ENCODE measurements at places on chromosomes 13 and 19.
A peak's percentile ranks its signal among the peaks of the same experiment; 100 is the strongest.

GRCh38 chr13:77143431-77143830, 116.5 kb upstream of the FBXL3 start:
- DNase-seq, result no peak

GRCh38 chr13:34738254-34738992, 203.6 kb upstream of the NBEA start:
- no peak for DNase-seq

- peak; percentile 77 for DNase-seq
Measured at GRCh38 chr19:43651758-43652545, 12.3 kb upstream of the CADM4 start.

DNA sequence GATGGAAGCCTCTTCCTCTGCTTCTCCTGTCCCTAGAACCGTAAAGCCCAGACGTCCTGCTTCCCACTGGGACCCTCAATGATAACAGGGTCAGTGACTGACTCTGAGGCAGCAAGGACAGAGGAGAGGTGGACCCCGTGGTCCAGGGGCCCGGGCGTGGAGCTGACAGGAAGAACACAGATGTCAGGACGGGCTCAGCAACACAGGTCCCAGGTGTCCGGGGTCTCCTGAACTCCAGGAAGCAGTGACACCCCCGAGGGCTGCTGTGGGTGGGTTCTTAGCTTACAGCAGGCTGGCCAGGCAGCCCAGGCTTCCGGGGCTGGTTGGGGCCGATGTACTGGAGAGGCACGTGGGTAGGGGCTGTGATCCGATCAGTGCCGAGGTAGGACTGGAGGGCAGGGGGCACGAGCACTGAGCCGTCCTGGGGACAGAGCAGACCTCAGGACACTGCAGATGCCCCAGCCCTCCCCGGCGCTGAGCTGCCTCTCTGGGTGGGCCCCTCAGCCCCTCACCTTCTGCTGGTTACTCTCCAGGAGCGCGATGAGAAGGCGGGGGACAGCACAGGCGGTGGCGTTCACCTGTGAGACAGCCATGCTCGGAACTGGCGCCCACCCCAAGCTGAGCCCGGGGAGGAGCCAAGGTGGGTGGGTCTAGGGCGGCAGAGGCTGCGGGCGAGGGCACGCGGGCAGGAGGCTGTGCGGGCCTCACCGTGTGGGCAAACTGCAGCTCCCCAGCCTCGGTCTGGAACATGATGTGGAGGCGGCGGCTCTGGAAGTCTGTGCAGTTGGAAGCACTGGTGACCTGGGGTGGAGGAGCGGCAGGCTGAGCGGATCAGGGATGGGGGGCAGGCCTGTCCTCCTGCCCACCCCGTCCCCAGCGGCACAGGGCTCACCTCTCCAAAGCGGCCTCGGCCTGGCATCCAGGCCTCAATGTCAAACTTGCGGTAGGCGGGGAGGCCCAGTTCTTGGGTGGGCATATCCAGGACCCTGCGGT, 3.6 kb upstream of the CCER2 start:
- DNase-seq, result no peak

- DNase-seq, result no peak
Measured at GRCh38 chr19:2582984-2583956, 107.3 kb downstream of the GADD45B start.

GRCh38 chr19:4233282-4233853, 4.0 kb downstream of the EBI3 start:
- DNase-seq, result no peak

DNA sequence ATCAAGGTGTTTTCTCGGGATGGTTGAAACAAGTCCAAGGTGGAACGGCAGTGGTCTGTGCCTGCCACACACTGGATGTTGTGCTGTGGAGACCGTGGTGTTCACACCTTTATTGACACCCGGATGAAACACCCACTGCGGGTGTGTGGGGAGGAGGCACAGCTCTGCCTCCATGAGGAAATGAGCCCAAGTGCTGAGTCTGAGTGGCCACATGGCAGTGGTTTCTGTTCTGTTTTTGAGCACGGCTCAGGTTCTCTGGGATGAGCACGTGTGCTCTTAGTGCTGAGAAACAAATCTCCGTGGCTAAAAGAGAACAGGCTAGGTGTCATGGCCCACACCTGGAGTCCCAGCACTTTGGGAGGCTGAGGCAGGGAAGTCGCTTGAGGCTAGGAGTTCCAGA, 29.5 kb downstream of the UPF1 start:
- no peak for DNase-seq

DNA sequence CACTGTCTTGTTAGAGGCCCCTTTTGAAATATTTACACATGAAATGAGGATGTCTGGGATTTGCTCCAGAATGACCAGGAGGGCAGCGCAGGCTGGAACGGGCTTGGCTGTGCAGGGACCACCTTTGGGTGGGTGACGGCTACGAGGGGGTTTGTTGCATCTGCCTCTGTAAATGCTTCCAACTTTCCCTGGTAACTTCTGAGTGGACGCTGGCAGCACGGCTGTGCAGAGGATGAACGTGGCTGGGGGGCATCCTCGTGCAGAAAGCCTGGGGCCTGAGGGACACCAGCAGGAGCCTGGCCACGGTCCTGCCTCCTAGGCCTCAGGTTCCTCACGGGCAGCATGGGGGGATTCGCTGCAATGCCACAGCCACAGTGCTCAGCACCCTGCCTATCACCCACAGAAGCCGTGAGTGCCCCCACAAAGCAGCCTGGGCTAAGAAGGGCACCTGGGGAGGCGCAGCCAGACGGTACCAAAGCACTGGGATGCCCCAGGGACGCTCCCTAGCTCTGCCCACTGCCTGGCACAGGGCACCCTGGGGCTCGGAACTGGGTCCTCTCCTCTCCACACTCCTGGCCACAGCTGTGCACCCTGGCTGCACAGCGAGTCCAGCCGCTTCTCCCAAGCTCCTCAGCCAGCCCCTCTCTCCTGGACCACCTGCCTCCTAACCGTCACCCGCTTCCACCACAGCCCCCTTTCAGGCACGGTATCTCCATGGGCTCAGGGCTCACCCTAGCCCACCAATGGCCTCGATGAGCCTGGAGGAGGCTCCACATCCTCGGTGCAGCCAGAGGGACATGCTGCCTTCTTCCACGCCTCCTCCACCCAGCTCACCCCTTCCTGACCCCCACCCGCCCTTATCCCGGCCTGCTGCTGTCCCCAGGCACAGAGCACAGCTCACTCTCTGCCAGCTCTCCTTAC, 44.5 kb downstream of the MLLT1 start:
- DNase-seq, result no peak

DNA sequence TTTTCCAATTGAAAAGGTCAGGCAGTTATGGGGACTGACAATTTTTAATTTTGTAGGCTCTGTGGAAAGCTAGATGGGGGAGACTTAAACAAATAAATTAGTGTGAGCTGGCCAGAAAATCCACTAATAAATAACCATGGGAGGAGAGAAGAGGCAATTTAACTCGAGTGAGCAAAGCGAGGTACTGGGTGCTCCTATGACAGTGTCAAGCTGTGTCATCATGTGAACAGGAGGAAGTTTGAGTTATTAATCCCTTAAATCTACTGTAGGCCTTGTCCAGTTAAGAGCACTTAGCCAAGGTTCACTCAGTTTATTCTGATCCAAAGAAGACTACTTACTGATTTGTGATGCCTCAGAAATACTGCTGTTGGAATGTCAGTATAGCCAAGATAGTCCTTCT, 122.8 kb downstream of the OXGR1 start:
- no peak for DNase-seq

DNA sequence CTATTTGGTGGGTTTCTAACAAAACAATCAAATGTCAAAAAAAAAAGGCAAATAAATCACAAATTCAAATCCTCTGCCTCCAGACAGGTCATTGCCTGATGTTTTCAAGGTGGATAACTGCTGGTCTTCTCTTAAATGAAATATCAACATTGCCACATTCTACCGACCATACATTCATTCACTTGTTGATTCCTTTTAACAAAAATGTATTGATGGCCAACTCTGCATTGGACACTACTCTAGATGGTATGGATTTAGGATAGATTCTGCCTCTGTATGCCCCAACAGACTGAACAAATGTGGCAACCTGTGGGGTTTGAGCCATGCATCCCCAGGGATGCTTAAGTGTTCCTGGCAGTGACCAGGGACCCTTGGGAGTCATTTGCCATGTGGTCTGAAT, 87.6 kb upstream of the STK24 start:
- DNase-seq, result no peak

DNA sequence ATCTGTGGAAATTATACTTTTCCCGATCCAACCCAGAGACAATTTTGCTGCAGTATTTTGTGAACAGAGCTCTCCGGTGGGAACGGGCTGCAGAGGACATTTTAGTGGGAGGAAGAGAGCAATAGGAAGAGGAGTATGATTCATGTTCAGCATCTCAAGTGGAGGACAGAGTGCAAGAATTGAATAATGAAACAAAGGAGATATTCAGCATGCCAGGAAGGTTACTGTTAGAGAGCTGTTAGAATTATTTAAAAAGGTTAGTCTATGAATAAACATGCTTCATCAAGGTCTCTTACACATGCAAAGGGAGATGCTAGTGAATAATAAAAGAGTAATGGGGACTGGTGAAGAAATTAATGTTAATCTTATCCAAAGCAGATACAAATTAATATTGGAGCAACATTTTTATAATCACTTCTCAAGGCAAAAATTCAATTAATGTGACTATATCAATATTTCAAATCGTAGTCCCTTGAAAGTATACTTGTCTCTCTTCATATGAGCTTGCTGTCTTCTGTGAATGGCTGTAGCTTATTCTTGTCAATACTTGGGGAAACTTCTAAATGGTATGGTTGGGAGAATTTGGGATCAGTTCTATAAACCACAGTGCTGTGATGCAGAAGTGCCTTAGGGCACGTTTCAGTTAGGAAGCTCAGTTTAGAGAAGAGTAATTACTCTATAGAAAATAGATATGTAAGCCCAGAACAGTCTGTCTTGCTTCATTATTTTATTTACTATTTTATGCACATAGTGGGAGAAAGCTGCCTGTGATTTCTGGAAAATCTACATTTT, 1165.8 kb downstream of the OLFM4 start:
- no peak for DNase-seq

Measured in RKO (cell line).